Renal pelvis (tissue), 12 donors: ENCODE measurements at places on chromosomes 4 and X. TPM values are rescaled to one million over a fixed set of nuclear protein-coding genes. Genes with fewer than 3 reads are reported as not detected.

- DNase-seq, result peak; percentile 96
These were observed at the start of the genes CASP3 and PRIMPOL for GRCh38 chr4:184649026-184649970. Gene CASP3 (minus strand): TSS chr4:184649447. CDS start chr4:184638453, 10,994 bp downstream. Gene PRIMPOL (plus strand): TSS chr4:184649738. CDS start chr4:184657141, 7,403 bp downstream.

GRCh38 chr4:150280081-150280895 lies 202.0 kb downstream of the DCLK2 start:
- DNase-seq, result no peak

GRCh38 chr4:8070736-8071718 lies 87.6 kb downstream of the ABLIM2 start:
- no peak for DNase-seq

GRCh38 chr4:81628489-81628888 lies 156.8 kb upstream of the RASGEF1B start:
- DNase-seq, result no peak

GRCh38 chrX:78658845-78659744 lies at the start of gene RTL3:
Gene RTL3 (minus strand): TSS chrX:78659328. CDS start chrX:78658420, 908 bp downstream.
- DNase-seq, result no peak

DNA sequence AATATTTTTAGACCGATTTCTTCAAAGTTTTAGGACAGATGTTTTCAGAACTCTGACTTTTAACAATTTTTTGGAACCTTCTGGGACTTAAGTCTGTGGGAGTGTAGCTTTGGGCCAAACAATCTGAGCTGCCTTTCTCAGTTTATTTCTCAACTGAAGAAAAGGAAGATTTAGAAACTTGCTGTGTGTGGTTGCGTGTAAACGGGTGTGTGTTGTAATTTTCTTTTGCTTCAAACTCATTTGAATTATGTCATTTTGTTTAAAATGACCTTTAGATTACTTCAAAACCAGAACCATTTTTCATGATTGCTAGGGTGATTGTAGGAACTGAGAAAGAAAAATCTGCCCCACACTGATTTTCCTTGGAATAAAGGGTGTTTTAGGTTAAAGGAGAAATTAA lies 577.7 kb upstream of the GALNTL6 start:
- no peak for DNase-seq

PJA1 gene
- polyA plus RNA-seq, result 88.9 TPM

- no peak for DNase-seq
These were observed 136.0 kb downstream of the UGT8 start for GRCh38 chr4:114734594-114734993.

DNA sequence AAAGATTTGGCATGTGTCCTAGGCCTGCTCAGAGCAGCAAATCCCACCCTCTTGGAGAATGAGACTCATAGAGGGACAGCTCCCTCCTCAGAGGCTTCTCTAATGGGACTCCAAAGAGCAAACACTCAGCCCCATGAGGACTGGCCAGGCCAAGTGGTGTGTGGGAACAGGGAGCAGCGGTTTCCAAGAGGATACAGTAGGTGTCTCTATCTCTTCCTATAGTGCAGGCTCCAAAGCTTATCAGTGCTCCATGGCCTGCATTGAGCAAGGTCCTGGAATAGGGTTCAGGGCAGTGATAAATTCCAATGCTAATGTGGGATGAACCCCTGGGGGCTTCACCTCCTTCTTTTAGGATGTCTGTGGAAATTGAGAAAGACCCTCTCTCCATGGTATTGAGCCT lies 15.7 kb upstream of the MAGEA10 start:
- DNase-seq, result no peak

COL25A1 gene
- 13.6 TPM for polyA plus RNA-seq

DNA sequence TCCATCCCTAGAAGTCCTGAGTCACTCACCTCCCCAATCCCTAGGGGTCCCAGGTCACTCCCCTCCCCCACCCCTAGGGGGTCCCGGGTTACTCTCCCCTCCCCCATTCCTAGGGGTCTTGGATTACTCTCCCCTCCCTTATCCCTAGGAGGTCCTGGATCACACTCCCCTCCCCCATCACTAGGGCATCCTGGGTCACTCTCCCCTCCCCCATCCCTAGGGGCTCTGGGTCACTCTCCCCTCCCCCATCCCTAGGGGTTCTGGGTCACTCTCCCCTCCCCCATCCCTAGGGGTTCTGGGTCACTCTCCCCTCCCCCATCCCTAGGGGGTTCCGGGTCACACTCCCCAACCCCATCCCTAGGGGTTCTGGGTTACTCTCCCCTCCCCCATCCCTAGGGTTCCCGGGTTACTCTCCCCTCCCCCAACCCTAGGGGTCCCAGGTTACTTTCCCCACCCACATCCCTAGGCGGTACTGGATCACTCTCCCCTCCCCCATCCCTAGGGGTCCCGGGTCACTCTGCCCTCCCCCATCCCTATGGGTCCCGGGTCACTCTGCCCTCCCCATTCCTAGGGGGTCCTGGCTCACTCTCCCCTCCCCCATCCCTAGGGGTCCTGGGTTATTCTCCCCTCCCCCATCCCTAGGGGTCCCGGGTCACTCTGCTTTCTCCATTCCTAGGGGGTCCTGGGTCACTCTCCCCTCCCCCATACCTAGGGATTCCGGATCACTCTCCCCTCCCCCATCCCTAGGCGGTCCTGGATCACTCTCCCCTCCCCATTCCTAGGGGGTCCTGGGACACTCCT lies 2.1 kb downstream of the ASMTL start:
- DNase-seq, result no peak

- no peak for DNase-seq
These were observed 6.0 kb upstream of the UBQLN2 start for GRCh38 chrX:56557376-56557929.

DNA sequence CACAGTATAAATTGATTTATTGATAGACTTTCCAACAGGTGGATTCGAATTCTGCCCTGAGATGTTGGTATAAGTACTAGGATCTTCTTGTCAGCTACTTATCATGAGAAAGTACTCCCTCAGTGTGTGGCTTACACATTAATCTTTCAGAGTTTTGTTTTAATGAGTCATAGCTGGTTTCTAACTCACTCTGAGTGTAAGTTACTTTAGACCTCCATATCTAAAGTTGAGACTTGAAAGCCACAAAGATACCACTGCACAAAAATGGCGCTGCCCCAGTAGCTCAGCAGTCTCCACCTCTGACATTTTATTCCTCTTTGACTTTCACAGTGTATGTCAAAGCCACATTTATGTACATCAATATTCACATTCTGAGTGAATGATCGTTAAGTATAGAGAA lies 318.5 kb downstream of the ARAP2 start:
- DNase-seq, result no peak

DNA sequence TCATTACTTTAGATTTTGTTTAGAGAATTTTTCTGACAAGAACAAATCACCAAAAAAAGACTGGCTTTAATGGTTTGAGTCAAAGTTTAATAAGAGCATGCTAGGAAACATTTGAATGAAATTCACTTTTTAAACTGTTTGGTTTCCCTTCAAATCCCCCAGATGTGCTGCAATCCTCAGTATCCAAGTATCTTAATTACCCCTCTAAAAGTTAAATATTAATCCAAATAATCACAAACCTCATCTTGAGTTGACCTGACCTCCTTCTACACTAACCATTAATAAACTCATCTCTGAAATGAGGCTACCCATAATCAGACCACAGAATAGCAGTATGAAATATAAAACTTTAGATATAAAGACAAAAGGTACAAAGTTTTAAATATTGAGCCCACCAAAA lies 10.1 kb downstream of the DHX15 start:
- DNase-seq, result no peak

DNA sequence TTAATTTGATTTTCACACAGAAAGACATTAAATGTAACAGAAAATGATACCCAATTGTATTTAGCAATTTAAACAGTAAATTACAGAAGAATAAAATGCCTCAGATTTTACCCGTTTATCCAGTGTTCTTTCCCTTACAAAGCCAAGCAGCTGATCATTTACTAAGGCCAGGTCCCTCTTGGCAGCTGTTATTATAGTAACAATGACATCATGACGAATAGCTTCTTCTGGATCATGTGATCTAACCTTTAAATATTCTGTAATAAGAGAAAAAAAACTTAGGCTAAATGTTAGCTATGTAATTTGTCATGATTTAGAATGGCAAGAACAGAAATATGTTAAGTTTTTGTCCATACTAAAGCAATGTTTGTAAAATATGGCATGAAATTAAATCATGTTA lies 69.4 kb downstream of the PDS5A start:
- no peak for DNase-seq

DNA sequence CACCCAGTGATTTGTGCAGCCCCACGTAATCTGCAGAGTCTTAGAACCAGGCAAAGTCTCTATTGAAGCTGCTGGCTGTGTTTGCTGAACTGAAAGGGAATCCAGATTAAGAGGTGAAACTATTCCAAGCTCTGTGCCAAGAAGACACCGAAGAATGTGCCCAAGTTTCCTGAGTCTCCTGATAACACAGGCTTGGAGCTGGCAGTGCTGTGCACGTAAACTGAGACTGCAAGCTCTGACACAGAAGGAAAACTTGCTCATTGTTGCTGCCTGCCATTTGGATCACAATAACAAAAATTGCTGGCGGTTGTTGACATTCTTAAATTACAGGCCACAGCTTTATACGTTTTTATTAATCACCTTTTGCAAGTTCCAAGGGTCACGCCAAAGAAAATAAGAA lies 60.2 kb upstream of the VCX3B start:
- DNase-seq, result no peak

KLF8 gene
- polyA plus RNA-seq, result 5.7 TPM

DNA sequence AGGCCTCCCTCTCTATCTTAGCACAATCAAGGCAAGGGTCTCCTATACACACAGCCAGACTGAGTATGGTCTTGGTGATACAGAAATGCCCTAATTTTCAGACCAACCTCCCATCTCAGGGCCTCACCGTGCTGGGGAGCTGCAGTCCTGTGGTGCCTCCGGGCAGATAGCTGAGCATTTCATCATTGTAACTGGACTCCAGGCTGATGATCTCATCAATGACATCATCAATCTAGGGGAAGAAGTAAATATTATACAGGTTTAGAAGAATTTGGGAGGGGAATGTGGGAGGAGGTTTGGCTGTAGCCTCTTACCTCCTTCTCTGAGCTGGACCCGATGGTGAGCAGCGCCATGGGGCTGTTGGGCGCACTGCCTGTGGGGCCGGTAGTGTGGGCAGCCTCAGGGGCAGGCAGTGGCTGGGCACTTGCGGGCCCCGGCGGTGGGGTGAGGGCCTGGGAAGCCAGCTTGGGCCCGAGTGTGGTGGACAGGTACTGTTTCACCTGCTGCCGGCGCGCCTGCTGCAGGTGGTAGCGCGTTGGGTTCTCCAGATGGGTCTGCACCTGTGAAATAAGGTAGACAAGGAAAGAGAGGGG lies 5.2 kb downstream of the TFE3 start:
- no peak for DNase-seq

- DNase-seq, result no peak
These were observed 2.3 kb upstream of the SOWAHD start for GRCh38 chrX:119755981-119756533.
